Suppressor macrophage treated with lipopolysaccharide for 1 hour (primary cell): ENCODE measurements at places on chromosomes 11 and 22.

DNA sequence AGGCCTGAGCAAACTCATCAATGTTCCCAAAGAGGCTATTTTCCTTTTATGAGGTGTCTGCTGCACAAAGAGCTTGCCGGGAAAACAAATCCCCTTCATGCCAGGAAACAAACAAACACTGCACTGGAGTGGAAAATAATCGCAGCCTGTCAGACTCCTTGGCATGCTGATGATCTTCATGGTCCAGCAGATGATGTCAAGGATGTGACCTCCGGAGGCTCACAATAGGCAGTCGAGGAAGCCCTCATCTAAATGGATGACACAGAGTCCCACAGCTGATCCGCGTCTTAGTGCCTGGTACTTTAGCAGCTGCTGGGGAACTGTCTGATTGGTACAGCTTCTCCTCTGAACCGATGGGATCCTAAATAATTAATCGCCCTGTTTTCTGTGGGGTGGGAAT lies 187.6 kb downstream of the TENM4 start:
- DNase-seq = no peak

DNA sequence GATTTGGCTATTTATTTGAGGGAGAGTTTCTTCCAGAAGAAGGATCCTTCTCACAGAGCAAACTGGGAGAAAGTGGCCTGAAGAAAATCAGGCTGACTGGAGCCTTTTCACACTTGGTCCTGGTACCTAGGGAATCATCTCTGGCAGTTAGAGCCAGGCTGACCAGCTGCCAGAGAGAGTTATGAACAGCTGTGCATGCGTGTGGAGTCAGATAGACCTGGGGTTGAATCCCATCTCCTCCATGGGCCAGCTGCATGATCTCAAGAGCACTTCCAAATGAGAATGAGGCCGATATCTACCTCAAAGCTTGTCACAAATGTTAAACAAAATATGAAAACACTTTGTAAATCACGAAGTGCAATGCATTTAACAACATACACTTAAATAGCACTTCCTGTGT lies 390.0 kb downstream of the TENM4 start:
- no peak for DNase-seq

- DNase-seq = no peak
Measured at GRCh38 chr11:105915021-105915420, 107.0 kb downstream of the MSANTD4 start.

- DNase-seq = no peak
Measured at GRCh38 chr11:101738452-101738851, 154.6 kb upstream of the TRPC6 start.

- peak; percentile 37 for DNase-seq
Measured at GRCh38 chr22:43955883-43956782, 891 bp downstream of the SAMM50 start.

DNA sequence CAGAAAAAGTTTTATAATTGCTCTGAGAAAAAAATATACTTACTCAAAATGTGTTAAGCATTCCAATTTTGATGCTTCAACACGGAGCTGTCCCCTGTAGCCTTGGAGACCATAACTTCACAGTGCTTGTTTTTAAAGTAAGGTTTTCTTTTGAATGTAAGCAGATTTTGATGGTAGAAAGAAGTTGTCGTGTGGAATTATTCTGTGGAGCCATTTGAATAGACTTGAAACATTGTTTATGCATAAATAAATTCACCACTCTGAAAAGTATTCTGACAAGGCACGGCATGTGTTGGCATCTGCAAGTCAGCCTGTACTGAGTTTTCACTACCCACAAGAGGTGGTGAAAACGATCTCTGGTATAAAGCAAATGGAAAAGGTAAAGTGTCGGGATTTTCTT lies 115.5 kb downstream of the UVRAG start:
- no peak for DNase-seq

DNA sequence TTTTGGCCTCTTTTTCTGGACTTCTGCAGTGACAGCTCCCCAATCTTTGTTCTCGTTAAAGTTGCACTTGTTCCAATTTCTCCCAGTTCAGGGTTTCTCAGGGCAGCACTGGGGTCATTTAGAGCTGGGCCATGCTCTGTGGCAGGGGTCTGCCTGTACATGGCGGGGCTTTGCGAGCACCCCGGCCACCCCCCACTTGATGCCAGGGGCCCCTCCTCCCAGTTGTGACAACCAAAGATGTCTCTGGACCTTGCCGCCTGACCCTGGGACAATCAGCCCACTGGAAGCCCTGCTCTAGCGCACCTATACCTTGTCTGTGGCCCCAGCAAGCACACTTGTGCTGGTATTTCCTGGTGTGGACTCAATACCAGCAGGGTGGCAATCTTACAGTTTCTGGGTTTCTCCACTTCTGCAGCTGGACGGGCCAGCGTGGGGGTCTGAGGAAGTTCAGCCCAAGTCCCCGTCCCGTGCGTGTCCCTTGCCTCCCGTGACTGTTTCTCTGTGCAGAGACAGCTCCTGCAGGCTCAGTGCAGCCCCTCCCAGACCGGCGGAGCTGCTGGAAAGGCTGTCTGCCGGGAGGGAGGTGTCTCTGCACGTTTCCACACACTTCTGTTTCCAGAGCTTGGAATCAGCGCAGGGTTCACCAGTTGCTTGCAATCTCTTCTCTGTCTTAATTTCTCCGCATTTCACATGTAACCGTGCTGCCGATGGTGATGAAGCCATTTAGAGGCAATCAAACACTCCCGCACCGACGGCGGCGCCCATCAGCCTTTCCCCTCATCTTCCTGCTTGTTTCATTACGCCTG lies 1328.9 kb downstream of the BRD1 start:
- DNase-seq = no peak

DNA sequence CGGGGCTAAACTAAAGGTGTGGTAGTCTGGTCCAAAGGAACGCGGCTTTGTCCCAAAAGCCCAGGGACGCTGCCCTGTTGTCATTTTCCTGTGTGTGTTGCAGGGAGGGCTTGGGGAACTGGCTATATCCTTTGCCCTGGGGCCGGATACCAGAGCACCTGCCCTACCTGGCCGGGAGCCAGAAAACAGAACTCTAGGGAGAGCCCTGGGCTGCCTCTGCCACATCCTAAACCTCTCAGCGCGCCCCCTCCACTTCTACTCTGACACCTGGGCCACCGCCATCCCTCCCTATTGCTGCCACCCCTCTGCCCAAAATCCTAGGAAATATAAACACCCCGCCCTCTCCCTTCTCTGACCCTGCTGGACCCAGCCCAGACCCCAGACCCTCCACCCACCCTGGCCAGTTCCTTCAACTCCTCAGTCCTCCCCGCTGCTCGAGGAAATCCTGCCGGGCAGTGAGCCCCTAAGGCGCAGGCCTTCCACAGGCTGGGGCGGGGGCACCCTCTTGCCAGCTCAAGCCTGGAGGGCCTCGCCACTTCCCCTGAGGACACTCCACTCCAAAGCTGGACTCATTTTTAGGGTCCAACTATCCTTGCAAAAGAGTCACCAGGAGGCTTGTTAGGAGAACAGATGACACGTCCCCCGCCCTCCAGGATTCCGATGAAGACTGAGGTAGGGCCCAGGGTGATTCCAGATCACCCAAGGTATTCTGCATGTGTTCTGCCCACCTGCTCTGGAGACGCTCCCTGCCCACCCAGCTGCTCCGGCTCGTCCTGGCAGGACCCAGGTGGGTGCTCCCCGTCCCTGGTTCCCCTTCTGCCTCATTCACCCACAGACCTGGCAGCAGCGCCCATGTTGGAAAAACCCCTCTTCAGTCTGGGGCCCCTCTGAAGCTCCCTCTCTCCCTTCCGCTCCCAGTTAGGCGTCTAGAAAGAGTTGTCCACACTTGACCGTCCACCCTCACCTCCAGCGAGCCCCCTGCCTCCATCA lies 12.2 kb downstream of the KCTD17 start:
- no peak for DNase-seq

DNA sequence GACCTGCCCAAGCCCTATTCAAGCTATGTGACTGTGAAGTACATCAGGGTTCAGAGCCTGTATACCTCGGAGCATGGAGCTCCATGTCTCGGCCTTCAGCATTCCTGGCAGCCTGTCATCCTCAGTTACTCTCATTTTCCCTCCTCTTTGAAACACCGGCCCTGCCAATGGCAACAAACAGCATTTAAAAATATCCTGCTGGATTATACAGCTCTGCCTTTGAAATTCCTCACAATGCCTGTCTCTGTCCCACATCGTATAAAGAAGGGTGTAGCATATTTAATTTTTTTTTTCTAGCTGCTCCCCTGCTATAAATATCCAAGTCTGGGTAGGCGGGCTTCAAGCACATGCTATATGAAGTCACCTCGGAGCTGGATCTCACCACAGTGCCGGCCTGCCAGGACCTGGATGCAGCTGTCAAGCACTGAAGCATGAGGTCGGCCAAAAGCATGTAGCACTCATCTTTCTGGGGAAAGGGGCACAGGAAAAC lies 11.8 kb downstream of the ABTB2 start:
- no peak for DNase-seq

- DNase-seq = no peak
Measured at GRCh38 chr11:13042873-13043342, 33.8 kb downstream of the RASSF10 start.

DNA sequence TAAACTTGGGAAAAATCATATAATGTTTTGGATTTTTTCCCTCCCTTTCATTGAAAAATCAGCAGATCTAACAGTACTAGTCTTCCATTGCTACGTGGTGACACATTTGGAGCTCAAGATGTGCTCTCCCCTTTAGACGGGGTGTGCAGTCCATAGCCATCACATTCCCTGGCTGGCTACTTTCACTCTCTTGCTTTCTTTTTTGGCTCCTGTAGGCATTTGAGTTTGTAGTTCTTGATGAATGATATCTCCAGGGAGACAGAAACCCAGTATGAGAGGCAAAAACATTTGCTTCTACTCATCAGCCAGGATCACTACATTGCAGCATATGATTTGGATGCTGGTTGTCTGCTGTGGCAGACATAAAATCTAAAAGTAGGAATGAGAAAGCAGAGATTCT lies 12.1 kb downstream of the CCDC81 start:
- no peak for DNase-seq

- no peak for DNase-seq
Measured at GRCh38 chr11:41281131-41281742, 178.2 kb downstream of the LRRC4C start.

DNA sequence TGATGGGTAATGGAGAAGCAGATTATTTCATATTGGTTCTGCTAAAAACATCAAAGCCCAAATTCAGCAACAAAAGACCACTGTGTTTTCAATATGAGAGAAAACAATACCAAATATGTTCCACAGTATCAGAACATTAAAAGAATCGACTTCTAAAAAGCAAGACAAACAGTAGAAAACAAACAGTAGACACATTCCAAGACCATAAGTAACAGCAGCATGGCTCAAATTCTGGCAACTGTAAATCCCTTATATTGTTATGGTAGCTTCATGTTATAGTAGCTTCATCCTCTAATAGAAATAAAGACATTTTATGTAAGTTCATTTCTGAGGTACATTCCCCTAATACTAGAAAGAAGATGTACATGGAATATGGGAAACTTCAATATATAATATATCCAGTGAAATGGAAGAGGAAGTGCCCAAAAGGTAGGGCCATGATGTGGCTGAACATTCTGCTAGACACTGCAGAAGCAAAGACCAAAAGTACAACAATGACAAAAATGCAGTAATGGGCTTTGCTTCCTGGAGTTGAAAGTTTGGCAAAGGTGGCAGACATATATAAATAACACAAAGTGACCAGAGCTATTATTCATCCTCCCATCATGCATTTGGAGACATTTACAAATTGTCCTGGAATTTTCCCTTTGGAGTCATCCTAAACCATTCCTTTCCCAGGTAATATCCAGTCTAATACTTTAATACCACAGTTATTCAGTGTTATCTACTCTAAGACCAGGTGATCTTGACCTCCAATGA lies 299.9 kb downstream of the DCDC1 start:
- DNase-seq = no peak

- peak; percentile 60 for DNase-seq
Measured at GRCh38 chr11:46229230-46229629, 48.2 kb upstream of the CREB3L1 start.

- peak; percentile 73 for DNase-seq
Measured at GRCh38 chr11:12126344-12127019, 16.1 kb downstream of the MICAL2 start.

- DNase-seq = no peak
Measured at GRCh38 chr11:12587333-12587991, 86.8 kb upstream of the TEAD1 start.

DNA sequence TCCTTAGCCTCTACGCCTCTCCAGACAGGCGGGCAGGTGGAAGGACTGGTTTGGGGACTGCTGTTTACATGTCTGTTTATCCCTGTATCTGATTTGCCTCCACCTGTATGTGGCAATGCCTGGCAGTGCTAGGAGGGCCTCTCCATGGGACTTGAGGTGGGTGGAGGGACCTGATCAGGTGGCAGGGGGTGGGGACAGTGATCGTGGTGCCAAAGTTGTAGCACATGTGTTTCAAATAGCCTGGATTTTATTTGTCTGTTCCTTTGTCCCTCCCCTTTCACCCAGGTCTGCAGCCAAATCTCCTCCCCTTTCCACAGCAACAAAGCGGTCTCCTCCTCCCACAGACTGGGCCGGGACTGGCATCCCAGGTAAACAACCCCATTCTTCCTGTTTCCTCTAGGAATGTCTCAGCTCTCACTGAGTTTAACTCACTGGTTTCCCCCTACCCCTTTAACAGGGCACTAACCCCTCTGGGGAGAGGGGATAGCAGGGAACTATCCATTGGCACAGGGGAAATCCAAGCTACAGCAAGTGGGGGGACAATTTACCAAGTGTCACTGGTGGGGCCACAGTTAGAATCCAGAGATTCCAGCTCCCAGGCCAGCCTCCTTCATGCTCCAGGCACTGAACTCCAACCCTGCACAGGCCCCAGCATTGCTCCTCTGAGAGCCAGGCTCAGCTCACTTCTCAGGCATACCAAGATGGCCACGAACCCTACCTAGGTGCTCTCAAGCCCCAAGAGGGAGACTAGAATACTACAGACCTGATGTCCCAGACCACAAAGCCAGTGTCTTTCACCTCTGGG lies 22.9 kb upstream of the TLCD5 start:
- DNase-seq = no peak

DNA sequence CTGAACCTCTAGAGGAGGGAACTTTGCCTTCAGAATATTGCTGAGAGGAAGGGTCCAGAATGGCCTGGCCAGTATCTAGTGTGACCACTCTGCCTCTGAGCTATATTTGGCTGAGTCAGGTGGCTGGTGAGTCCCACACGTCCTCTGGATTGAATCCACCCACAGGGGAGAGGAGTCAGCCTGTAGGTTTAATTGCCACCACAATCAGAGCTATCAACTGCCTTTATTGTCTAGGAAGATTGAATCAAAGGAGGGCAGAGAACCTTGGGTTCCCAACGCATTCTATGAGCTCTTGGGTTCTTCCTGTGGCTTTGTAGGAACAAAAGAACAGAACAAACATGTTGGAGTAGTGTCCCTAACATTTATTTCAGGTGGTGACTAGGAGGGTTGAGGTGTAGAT lies 67.7 kb downstream of the ST3GAL4 start:
- no peak for DNase-seq

DNA sequence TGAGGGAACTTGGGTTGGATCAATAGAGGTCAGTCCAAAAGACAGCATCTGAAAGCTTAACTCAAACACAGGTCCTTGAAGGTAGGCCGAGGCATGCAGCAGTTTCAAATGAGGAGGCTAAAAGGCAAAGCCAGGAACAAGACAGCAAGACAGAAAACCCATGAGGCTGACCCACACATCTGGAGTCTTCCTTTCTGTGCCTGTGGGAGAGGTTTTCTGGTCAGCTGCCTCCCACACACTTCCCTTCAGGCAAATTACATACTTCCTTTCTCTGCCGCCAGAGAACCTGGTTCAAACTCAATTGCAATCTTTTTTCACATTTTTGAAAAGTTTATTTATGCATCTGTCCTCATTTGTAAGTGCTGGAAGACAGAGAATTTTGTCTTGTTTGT lies 29.8 kb upstream of the CRTAM start:
- DNase-seq = peak; percentile 89
